ENCODE measurements at places on chromosomes 3 and 15.

- no peak for DNase-seq
Observed at GRCh38 chr15:34892963-34893591, 76.5 kb downstream of the AQR start.

GRCh38 chr3:37039161-37039846, 46.0 kb downstream of the MLH1 start:
- no peak for DNase-seq

DNA sequence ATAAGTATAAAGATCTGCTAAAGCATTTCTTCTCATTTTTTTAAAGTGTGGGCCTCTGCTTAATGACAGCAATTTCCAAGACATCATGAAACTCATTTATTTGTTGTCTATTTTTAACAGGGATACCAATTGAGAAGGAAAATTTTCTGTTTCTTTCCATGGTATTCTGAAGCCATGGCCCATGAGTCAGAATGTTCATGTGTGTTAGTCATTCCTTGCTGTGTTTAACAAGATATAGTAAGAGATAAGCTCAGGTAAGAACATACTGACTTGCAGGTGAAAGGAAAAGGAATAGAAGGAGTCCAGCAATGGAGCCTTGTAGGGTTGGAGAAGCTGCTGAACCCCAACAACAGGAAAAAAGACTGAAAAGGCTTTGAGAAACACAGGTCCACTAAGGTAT, 17.0 kb upstream of the ARID3B start:
- no peak for DNase-seq

GRCh38 chr15:42152921-42153698, 3.3 kb downstream of the PLA2G4F start:
- no peak for DNase-seq

GRCh38 chr15:85581495-85581894, 201.1 kb downstream of the AKAP13 start:
- no peak for DNase-seq

DNA sequence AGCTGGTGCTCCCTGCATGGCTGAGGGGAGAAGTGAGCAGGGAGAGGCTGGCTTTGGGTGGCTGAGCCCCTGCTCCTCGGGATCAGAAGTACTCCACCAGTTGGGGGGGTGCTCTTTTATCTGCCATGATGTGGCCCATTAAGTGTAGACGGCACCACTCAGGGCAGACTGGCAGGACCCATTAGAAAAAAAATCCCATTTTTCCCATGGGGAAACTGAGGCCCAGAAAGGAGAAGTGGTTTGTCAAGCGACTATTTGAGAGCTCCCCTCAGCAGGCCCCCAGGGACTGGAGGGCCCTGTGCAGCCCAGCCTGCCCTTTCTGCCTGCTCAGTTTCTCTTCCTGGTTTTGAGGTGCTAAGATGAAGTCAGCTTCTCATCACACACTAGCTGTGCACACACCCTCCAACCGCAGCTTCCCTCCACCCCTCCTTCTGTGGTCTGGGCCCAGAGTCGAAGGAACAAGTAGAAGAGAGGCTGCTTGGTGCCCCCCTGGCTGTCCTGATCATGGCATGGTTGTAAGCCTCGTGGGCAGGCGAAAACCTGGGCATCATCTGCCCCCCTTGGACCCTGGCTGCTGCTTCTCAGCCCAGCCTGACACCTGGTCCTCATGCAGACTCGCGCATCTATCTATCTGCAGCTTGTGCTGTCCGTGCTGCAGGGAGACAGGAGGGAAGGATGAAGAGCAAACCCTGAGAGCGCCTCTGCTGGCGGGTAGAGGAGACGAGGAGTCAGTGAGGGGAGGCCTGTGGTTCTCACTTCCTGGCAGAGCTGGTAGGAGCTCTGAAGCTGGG, 5.6 kb downstream of the CSK start:
- peak; percentile 39 for DNase-seq

- peak; percentile 95 for DNase-seq
Observed at GRCh38 chr3:16658004-16658924, 53.0 kb upstream of the DAZL start.

DNA sequence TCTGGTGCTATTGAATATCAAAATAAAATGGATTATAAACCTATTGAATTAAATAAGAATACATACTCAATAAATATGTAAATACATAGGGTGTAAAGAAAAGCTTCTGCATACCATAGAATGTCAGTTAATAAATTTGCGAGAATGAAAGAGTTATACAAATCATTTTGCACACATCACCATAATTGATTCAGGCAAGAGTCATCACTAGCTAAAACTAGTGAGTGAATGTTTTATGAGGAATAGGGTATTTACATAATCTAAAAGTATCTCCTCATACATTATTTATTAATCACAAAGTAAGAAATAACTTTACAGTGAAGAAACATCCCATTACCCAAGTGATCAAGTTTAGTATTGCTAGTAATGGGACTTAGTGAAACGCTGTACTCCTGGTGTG, 13.6 kb downstream of the EXOG start:
- DNase-seq = no peak

DNA sequence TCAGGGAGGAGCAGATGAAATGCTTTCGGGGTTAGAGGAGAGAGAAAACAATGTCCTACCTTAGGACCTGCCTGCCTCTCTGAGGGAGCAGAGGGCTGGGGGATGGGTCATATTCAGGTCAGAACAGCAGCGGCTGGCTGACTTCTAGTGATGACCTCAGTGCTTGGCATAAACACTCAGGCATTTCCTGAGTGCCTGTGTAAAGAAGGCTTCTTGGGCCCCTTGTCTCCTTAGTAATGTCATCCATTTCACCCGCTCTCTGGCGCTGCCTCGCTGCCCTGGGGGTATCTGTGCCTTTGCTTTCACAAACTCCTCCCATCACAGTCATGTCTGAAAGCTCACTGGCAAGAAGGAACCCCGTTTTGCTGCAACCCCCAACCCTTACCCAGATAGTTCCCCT, 82.9 kb upstream of the GSK3B start:
- peak; percentile 58 for DNase-seq

DNA sequence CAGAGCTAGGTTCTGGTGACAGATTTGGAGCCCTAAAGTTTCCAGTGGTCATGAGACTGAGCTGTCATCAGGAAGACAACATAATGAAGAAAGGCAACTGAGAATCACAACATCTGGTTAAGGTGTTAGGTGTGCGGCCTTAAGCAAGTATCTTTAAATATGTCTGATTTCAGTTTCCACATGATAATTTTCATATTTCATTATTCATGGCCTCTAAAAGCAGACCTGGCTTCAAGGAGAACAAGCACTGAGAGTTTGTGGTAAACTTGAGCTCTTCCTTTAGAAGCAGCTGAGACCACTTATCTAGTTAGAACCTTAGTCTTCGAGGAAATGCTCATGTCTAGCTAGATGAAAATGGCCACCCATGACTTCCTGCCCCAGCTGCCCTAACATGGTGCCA, 25.7 kb upstream of the MYLK start:
- no peak for DNase-seq

- DNase-seq = no peak
Observed at GRCh38 chr3:86949850-86950249, 41.1 kb downstream of the VGLL3 start.

DNA sequence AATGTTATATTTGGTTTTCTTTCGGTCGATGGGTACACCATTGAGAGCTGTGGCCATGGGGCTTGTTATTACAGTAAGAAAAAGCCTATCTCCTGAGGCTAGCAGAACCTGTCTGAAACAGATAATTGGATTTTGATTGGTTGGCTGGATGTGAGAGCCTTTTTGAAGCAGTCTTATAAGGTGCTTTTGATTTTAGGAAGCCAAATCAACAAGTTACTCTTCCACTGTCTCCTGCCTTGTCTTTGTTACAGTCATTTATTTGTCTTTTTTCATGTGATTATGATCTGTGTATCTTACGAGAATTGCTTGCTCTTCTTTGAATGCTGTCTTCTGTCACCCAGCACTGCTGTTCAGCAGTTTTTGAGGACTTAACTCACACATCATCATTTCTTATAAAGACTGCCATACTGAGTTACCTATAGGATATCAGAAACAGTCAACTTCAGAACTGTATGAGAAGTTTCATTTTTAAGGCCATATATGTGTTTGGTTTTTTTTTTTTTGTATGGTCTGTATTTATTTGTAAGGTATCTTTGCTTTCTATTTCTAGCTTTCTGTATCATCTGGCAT, 51.1 kb downstream of the MEF2A start:
- DNase-seq = no peak

GRCh38 chr15:72377331-72377730, 1.5 kb upstream of the HEXA start:
- no peak for DNase-seq

DNA sequence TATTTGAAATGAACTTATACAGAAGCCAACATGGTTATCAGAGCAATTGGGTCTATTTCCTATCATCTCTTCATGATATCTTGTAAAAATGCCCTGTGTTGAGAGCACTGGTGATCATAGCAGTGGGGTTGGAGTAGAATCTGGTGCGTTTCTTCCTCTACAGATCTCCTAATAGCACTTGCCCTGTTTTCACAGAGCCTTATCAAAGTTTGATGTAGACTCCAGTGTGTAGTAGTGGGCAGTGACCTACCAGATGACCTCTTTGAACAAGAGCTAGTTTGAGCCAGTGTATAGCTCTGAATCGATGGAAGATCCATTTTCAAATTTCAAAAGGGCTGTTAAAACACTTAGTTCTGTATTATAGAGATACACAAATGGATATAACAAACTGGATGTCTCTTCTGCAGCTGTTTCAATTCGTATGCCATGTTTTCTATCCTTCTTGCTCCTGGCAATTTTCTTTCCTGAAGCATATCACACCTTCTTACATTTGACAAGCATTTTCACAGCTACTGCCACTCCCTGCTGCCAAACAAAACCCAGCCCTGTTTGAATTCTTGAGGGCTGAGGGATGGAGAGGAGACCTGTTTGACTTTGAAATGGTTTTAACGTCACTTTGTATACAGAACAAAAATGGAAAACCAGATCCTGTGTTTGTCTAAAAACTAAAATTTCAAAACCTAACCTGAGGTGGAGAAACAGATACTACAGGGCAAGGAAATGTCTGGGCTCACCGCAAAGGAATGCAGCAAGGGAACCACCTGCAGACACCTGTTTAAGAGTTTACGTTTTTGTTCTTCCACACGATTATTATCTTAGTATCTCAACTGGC, 354.5 kb upstream of the TPRG1 start:
- DNase-seq = no peak

DNA sequence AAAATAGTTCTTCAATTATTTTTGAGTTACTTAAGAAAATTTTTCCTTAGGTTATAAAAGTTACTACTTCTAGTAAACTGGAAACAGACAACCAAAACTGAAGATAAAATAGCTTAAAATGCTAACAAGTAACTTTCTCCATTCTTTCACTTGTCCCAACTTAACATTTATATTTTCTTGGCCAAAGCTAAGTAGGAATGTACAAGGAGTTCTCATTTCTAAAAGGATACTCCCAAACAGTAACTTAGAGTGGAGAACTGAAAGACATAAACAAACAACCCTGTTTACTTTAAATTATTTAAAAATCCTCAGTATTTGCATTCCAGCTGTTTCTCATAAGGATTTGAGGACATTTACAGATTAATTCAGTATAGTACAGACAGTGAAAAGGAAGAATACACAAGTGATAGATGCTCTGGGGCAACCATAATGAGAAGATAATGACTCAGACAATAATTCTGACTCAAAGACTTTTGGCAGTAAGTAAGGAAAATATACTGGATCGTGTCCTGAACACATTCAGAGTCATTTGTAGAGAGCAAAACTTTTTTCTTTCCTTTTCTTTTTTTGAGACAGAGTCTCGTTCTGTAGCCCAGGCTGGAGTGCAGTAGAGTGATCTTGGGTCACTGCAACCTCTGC, 29.2 kb upstream of the ANXA2 start:
- DNase-seq = no peak

DNA sequence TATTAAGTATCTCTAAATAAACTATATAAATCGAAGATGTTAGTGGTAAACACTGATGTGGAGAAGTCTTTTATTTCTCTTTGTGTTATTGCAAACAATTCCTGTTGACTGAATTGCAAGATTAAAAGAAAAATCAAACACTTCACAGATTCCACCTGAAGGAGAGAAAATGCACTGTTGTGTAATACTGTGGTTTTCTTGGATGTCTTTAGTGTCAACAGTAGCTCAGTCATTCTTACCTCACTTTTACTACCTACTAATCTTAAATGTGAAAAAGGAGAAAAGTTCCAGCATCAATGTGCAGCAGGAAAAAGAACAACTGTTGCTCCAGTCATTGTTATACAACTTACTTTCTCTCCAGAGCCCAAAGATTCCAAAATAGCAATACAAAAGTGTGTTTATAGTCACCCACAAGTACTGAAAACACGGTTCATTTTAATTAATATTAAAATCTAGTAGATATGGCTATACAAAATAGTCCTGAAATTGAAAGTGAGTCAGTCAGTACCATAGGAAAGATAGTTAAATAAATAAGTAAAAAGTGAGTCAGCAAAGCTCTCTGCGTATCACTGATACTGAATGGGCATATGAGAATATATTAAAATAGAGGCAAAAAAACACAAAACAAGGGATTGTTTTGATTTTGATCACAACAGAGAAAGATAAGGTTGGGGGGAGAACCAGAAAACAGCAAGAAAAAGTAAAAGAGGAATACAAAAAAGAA, 90.5 kb upstream of the CSPG5 start:
- no peak for DNase-seq

DNA sequence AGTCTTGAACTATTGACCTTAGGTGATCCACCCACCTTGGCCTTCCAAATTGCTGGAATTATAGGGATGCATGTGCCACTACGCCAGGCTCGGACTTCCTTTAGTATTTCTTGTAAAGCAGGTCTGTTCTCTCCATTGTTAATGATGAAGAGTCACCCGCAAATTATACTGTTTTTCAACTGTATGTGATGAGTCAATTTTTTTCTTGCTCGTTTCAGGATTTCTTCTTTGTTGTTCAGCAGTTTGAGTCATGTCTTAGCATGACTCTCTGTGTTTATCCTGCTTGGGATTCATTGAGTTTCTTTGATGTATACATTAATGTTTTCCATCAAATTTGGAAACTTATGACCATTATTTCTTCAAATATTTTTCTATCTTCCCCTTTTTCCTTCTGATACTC, 28.9 kb downstream of the GRAMD1C start:
- no peak for DNase-seq

- peak; percentile 95 for DNase-seq
Observed at GRCh38 chr3:104206925-104207324, 1159.8 kb upstream of the ALCAM start.

DNA sequence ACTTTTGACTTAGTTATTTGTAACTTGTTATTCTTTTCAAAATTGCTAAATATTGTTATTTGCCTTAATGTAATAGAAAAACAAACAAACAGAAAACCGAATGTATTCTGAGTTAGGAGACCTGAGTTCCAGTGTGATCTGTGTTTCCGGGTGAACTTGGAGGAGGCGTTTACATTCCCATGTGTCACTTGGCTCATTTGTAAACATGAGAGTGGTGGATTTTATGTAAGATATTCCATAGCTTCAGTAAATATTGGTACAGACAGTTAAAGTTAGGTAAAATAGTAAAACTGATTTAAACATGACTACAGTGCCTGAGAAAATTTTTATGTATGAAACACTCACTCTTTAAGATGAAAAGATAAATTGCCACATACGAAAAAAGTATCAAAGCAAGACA, 287.3 kb upstream of the POU1F1 start:
- DNase-seq = no peak

DNA sequence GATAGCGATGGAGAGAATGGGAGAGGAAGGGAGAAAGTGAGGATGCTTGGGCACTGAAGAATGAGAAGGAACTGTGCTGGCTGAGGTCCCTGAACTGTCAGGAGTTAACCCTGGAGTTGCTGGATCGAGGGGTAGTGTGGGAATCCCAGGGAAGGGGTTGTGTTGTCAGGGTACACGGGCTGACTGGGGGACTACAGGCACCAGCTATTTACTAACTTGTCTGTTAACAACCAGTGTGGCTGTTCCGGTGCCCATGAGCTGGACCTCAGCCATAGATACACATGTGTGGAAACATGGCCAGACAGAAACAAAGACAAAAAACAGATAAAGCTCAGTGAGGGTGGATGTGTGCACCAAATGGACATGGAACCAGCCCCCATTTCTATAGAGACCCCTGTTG, 55.1 kb downstream of the GASK1A start:
- DNase-seq = no peak

All from NCI-H69 (cell line).